ENCODE measurements at places on chromosomes 4 and X.

DNA sequence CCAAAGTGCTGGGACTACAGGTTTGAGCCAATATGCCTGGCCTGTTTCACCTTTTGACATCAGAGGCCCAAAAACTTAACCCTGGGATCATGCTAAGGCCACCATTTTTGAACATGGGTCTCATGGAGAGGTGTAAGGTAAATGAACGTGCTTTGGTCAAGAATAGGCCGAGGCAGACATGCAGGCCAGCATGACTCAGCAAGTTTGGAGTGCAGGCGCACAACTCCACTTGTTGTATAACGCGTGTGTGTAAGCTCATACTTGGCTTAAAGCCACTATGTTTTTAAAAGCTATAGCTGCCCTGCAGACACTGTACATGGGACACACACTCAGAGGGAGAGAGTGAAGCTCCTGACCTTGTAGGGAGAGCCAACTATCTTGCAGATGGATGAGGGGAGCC is 43.8 kb upstream of the HPSE start:
- DNase-seq = no peak

GRCh38 chrX:119158226-119158625 is 30.6 kb upstream of the KIAA1210 start:
- DNase-seq = no peak

- DNase-seq = no peak
Observed at GRCh38 chrX:7815166-7815805, 27.7 kb upstream of the VCX start.

- no peak for DNase-seq
Observed at GRCh38 chrX:70527610-70528345, 83.1 kb downstream of the DLG3 start.

- DNase-seq = no peak
Observed at GRCh38 chr4:15652841-15653240, 2.3 kb downstream of the FBXL5 start.

DNA sequence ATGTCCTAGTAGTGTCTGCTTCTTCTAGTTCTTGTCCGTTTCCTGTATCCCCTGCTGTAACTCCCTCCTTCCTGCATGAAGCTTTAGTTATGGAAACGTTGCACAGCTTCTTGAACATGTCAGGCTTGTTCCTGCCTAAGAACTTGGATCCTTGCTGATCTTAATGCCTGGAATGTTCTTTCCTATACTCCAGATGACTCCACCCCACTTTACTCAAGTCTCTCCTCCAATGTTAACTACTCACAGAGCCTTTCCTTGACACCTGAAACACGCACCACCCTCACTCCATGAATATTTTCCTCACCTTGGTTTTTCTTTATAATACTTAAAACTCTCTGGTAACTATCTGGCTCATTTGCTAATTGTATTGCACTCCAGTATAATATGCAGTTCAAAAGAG is 19.4 kb downstream of the MAGEC3 start:
- DNase-seq = no peak

DNA sequence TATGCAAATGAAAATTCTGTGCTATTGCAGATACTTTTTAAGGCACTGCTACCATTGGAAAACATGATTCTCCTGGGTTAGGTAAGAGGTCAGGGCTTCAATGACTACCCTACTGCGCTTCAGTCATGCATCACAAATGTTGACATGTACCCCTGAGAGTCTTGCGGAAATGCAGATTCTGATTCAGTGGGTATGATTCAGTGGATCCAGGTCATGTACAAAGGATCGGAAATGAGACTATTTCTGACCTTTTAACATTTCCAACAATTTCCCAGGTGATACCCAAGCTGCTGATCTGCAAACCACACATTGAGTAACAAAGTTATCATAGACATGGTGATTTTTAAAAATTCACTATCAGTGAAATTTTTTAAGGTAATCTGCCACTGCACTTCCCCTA is 62.6 kb downstream of the DDX53 start:
- no peak for DNase-seq

- DNase-seq = no peak
Observed at GRCh38 chrX:148310426-148311165, 189.8 kb upstream of the AFF2 start.

DNA sequence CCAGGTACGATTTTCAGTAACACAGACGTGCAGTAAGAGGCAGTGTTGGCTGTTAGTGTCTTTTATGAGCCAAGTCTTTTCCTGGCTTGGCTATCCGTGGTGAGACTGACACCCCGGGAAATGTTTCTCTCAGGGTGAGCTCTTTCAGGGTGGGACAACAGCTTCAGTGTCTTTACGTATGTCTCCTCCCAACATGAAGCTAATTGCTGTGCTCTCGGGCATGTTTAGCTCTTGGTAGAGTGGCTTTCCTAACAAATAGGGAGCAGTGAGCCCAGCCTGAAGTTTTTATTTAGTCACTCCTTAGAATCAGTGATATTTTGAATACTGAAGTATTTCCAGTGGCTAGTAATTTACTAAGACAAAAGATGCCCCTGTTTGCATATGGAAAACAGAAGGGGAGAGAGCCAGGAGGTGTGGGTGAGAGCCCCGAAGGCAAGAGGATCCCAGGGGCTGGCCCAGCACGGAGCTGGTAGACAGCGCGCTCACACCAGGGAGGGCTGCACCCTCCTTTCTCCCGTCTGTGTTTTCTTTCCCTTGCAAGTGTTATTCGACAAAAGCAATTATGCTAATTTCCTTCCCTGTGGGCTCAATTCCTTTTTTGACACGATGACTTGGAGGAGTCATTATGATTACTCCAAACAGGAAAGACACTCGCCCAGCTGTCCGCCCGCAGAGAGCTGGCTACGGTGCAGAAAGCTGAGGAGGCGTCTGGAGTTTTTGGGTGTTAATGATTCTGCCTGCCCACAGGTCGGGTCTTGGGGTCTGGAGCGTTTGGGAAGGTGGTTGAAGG is 47.7 kb downstream of the PDGFRA start:
- peak; percentile 9 for DNase-seq

DNA sequence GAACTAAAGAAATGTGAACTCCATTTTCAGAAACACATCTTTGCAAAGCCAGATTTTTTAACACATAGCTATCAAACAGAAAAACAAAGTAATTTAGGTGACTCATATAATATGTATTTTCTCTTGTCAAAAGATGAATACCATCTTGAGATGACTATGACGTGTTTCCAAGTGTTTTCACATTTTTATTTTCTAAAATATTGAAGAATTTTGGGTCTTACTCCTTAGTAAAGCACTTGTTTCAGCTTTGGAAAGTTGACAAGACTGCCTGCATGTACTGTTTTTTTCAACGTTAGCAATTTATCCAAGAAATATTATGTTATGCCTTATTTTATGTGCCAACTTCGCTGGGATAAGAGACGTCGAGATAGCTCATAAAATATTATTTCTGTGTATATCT is 733.9 kb upstream of the EPHA5 start:
- DNase-seq = no peak

DNA sequence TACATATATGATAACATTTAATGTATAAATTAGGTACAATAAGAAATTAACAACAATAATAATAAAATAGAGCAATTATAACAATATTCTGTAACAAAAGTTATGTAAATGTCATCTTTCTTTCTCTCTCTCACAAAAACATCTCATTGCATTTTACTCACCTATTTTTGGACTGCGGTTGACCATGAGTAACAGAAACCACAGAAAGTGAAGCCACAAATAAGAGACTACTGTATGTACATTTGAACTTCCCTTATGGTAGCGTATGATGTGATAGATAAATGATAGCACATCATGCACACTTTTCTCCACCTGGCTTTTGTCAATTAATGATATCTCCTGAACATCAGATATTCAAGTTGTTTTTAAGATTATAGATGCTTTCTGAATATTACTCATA is 80.5 kb downstream of the HNRNPD start:
- no peak for DNase-seq

DNA sequence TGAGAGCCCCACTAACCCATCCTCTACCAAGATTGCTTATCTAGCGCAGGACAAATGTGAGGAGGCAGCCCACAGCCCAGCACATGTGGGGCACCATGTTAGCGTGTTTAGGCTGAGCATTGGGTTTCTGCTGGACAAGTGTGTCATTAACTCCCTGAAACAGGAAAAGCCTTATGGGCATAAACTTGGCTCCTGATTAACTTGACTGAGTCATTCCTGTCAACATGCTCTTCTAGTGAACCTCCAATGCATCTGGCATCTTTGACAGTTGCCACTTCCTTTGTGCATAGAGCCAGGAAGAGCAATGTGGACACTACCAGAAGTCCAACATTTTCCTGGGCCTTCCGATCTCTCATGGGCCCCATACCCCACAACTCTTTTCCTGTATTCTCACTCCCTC is 2.5 kb downstream of the SPIN2A start:
- DNase-seq = no peak

- no peak for DNase-seq
Observed at GRCh38 chrX:40147126-40147952, 49.6 kb upstream of the BCOR start.

DNA sequence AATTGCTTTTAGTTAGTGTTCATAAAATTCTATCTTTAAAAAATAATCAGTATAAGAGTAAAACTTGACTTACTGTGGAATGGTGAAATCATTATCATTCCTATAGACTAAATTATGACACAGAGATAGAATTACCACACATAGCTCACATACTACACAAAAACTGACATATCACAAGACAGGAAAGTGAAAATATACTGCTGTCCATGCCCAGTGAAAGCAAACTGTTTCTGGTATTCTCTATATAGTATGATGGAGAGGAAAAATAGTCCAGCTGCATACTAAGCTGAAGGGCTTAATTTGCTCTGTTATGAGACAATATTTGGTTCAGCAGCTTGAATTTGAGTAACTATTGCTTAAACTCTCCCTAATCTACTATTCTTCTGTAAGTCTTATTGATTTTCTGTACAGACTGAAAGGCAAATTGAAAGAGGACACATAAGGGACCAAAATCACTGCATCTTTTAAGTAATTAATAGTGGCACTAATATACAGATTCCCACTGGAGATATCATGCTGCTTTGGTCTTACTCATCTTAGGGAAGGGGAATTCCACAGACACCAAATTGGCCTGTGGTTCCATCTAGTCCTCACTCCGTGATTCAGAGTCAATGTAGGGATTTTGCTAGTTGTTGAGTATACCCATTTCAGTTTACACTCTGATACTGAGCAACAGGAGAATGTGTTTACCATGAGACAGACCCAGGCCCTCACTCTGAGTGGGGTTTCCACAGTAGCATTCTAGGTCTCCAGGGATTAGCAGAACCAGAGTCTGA is 47.4 kb upstream of the AGA start:
- DNase-seq = no peak

GRCh38 chr4:106340774-106341173 is 24.4 kb downstream of the AIMP1 start:
- DNase-seq = no peak

DNA sequence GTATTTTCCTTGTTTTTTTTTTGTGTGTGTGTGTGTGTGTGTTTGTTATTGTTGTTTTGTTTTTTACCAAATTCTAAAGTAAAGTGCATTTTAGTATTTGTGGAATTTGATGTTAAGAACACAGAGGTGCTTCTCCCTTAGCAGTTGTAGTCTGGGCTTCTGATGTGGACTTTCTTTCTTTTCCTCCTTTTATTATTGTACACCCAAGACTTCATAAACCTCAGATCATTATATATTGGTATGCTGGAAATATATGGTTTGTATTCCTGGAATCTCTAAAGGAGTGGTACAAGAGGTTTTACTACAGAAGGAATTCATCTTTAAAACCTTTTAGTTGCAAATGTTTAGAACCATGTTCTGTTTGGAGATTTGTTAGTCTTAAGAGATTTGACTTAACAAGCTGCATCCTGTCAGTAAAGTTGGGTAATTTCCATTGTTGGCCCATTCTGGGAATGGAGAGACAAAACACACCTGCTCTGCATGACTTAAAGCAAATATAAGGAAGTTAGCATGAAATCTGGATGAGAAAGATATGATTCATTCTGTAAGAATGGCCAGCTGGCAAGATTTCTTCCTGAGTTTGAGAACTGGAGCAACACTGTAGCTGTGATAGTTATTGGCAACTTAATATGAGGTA is 64.0 kb downstream of the SMAD1 start:
- peak; percentile 87 for DNase-seq

DNA sequence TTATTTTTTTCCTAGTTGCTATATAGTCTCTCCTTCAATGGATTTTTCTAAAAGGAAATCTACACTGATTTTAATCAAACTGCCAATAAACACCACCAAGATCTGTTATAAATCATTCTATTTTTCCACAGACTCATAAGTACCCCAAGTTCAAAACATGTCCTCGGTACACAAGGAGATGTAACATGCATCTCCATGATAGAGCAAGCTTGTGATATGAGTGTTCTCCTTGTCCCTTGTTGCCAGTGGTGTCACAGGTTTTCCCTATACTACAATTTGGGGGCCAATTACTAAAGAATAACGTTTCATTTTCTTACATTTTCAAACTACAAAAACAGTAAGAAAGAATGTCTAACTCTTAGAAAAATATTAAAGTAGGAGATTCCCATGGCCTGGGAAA is 491 bp downstream of the ARHGEF6 start:
- no peak for DNase-seq

GRCh38 chr4:66439508-66439907 is 769.2 kb upstream of the EPHA5 start:
- no peak for DNase-seq

DNA sequence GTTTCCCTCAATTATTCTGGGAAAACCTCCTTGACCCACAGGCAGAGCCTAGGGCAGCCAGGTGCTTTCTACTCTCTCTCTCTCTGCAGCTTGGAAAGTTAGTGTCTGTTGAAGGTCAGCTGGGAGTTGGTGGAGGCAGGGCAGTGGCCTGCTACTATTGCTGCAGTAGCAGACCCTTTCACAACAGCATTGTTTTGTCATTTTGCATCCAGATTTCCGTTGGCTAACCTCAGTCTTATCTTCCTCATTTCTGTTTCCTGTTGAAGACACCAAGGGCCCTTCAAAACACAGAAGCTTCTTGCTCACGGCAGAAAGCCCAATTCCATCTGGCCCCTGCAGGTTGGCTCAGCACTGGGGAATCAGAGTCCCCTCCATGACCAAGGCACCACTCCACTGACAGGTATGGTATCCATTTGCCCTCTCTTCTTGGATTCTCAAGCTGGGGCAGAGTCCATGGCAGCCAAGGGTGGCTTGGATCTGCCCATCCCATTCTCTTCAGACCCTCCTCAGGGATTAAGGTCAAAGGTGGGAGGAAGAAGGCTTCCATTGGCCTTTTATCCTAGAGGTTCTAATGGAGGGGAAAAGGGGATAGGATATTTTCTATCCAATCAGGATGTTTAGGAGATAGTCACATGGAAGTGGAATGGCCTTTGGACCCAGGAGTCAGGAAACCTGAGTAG is 24.6 kb downstream of the VSIG4 start:
- DNase-seq = no peak

GRCh38 chr4:59818656-59819055 is 1381.5 kb upstream of the ADGRL3 start:
- DNase-seq = peak; percentile 10

DNA sequence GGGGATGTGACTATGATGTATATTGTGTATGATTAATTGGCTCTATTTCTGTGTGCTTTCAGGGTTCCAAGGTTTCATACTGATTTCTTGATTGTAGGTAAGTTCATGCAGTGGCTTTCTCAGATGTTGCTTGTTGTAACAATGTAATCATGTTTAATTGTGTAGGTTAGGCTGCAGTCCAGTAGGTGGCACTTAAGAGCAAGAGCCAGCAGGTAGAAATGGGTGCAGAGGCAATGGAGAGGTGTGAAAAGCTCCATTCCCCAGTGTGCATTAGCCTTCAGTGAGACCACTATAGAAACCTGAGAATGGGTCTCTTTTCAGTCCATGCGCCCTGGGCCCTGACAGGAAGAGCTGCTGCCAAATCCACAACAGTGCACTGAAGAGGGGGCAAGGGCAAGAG is 28.2 kb downstream of the DCAF12L2 start:
- DNase-seq = peak; percentile 1

- no peak for DNase-seq
Observed at GRCh38 chrX:150234126-150234525, 129.0 kb upstream of the MAMLD1 start.
